Natural killer cell treated with Interleukin-12 subunit alpha and Interleukin-12 subunit beta and Interleukin-15 and Interleukin-18, amount 100 ng/mL, for 72 hours (primary cell): ENCODE measurements at places on chromosomes 1 and 21. TPM values are rescaled to one million over a fixed set of nuclear protein-coding genes. Genes with fewer than 3 reads are reported as not detected.

The ASPM gene
- 17.6 TPM for total RNA-seq

The KRTAP19-3 gene
- not detected for total RNA-seq

The RHEX gene
- 0.86 TPM for total RNA-seq

GRCh38 chr1:20164694-20165202 is 21.1 kb upstream of the UBXN10 start:
- DNase-seq = no peak

DNA sequence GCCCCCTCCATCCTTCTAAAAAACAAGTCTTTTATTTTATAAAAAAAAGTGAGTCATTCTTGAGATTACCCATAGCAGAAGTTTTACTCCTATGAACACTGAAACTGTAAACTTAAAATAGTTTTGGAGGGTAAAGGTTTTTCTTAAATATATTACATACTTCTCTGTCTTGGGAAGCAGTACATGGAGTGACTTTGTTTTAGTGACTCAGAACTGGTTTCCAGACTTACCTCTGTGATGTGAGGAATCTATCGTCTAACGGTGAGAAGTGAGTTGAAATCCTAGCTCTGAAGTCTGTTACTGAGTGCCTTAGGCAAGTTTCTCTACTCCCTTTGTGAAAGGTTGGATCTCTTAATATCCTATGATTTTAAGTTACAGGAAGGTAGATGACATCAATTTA is 176.3 kb upstream of the POU3F1 start:
- no peak for DNase-seq

GRCh38 chr1:84330125-84330984 is 28.8 kb downstream of the SAMD13 start:
- DNase-seq = no peak

GRCh38 chr21:41975391-41976272 is 21.8 kb upstream of the C2CD2 start:
- DNase-seq = no peak

DNA sequence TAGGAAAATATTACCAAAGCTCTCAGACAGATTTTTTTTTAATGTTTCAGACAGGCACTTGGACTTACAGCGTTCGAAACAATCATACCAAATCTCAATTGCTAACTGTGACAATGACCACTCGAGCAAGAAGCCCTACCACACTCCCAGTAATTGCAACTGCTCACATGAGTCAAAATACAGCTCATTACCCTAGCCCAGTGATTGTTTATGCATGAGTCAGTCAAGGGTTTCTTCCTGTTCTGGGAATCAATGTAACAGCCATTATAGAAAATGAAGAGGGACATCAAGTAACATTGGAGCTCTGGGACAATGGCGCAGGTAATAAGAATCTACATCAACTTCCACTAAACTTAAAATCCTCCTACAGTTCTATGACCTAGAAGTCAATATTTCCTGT is 56.1 kb upstream of the SH3GLB1 start:
- no peak for DNase-seq

DNA sequence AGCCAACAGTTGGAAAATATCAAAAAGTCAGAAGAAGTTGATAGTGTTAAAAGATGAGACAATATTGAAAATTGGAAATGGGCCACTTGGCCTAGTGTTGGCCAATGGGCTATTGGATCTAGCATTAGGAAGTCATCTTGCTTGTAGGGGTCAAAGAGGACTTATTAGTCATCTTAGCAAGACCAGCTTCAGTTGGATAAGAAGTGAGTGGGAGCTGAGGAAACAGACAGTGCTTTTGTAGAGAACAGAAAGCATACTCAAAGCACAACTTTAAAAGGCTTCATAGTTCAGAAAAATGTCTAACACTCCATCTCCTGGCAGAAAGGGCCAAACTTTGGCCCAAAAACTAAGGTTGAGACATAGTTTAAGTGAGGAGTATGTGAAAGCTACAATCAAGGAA is 139.9 kb upstream of the PKN2 start:
- DNase-seq = no peak

GRCh38 chr21:33695813-33696212 is 53.5 kb downstream of the ITSN1 start:
- DNase-seq = no peak

DNA sequence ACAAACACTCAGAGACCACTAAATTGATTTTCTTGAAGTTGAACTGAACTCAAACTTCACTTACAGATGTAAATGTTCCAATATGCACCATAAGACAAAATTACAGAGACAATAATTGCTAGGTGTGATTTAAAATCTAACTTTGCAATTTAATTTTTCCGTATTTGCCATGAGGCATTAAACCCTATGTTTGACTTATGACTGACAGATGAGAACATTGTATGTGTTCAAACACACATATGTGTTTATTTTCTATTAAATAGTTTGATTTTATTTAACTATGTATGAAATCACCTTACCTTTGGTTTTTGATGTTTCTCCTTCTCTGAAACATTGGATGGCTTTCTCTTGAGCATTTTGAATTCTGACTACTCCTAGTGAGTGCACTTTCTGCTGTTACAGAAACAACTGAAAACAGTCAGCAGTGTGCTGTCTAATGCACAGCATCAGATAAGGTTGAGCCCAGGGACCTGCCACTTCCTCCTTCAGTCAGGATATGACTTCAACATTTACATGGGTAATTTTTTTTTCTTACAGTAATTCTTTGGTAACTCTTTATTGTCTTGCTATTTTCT is at the start of gene SAMSN1:
TSS of gene SAMSN1 (minus strand) at position 410 of the 575 bp plus-strand sequence. CDS start at position 356, 54 bp downstream.
- DNase-seq = peak; percentile 83

DNA sequence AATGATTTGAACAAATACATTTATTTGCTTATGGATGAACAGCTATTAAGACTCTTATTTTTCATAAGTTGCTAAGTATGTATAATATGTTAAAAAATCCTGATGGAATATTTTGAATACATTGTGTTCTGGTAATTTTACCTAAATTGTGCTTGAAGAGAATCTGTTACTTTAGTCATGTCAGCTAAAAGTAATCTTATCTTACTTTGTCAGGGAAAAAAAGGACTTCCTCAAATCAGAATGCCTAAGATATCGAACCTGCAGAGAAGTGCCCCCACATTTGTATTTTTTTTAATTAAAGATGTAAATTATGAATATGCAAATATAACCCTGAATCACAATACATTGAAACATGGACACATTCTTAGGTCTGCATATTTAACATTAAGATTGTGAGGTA is 1331.7 kb downstream of the MRPL39 start:
- no peak for DNase-seq

GRCh38 chr1:113191579-113192076 is 118.6 kb downstream of the LRIG2 start:
- DNase-seq = no peak

- DNase-seq = no peak
Measured at GRCh38 chr1:40067023-40067422, 26.5 kb downstream of the CAP1 start.
